ENCODE measurements at places on chromosomes 11 and 22.
A peak's percentile ranks its signal among the peaks of the same experiment; 100 is the strongest.

DNA sequence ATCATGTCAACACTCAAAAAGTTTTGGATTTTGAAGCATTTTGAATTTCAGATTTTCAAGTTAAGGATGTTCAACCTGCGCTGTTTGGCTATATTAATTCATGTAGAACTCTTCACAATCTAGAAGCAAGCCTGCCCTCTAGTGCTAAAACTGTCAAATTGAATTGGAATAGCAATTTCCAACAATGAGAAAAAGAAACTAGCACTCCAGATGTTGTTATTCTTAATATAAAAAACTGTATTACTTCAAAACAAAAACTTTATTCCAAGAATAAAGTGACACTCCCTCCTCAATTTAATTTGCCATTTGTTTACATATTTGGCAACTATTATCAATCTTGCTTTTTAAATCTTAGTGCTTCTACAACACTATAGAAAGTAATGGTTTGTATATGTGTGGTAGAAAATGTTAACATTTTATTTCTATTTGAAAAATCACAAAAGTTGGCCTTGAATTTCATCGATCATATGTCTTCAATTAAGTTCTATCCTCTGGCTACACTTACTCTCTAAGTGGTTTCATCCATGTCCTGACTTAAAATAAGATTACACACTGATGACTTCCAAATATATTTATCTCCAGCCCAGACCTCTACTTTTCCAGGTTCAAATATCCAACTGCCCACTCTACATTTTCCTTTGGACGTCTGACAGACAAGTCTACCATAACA lies 36.6 kb downstream of the DCUN1D5 start:
- peak; percentile 6 for DNase-seq

GRCh38 chr11:71301858-71302533 lies 49.6 kb upstream of the SHANK2 start:
- DNase-seq: no peak

- DNase-seq: no peak
Measured at GRCh38 chr11:22787551-22788162, 41.9 kb downstream of the SVIP start.

DNA sequence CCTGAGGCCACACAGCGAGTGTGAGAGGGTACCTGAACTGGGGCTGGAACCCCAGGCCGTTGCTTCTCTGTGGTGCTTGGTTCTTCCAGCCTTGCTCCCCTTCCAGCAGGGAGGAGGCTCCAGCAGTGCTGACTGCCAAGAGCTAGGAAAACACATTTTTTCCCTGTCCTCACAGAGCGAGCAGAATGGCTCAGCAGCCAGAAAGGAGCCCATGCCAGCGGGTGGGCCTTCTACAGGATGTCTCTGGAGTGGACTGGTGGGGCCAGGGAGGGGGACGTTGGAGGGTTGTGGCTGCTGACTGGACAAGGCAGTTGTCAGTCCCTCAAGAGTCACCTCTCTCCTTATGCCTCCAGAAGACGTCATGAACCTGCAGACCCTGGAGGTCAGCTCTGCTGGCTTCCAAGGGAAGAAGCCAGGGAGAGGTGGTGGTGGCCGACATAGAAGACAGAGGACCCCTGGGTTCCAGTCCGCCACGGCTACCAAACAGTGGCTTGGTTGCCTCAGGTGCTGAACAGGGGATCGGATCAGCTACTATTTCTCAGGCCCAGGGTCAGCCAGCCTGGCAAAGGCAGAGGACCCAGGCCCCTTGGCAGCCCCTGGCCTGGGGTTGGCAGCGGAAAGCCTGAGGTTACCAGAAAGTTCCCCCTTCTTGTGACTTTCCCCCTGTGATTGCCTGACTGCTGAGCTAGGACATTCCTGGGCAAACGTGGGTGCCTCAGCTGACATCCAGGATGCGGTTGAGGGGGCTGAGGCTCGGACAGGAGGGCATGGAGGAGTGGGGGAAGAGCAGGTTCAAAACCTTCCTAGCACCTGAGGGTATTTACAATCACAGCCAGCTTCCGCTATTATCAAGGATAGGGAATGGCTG lies 3.7 kb downstream of the MAFF start:
- no peak for DNase-seq

GRCh38 chr22:46068593-46069491 lies 81.5 kb upstream of the PPARA start:
- no peak for DNase-seq

- no peak for DNase-seq
Measured at GRCh38 chr11:111063726-111064517, 181.6 kb upstream of the POU2AF2 start.

- DNase-seq: no peak
Measured at GRCh38 chr22:32422062-32422461, 10.0 kb upstream of the RTCB start.

GRCh38 chr11:11347592-11347991 lies 5.5 kb downstream of the CSNK2A3 start:
- DNase-seq: no peak

DNA sequence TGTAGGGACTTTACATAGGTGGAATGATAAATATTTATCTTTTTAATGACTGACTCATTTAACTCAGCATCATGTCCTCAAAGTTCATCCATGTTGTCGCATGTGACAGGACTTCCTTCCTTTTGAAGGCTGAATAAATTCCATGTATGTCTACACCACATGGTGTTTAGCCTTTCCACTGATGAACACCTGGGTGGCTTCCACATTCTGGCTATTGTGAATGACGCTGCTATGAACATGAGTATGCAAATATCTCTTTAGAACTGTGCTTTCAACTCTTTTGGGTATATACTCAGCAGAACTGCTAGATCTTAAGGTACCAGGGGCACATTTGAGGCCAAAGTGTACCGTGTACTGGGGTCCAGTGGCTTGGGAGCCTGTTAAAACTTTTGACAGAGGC lies 24.1 kb downstream of the LARGE1 start:
- DNase-seq: no peak

- no peak for DNase-seq
Measured at GRCh38 chr22:20794650-20795413, 20.9 kb downstream of the SERPIND1 start.

Measured in right renal cortex interstitium (tissue), 3 donors.